Caco-2 (cell line): ENCODE measurements at places on chromosomes 7 and 10.

- DNase-seq = no peak
Observed at GRCh38 chr7:132177708-132178401, 398.4 kb downstream of the PLXNA4 start.

GRCh38 chr7:33261585-33261984 lies 132.2 kb downstream of the BBS9 start:
- no peak for DNase-seq

DNA sequence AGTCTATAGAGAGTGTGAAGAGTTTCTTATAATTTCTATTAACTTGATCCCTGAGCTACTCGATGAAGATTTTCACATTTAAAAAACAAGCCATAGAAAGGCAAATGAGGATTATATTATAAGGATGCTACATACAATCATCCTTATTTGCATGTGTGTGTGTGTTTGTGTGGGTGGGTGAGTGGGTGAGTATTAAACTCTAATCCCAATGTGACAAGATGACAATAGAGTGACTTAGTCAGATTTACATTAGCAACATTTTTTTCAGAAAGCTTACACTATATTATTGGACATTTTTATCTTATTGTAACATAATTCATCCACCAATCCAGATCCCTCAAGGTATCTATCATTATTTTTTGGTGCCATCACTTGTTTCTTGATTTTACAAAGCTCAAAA lies 331.7 kb downstream of the SORCS1 start:
- no peak for DNase-seq

DNA sequence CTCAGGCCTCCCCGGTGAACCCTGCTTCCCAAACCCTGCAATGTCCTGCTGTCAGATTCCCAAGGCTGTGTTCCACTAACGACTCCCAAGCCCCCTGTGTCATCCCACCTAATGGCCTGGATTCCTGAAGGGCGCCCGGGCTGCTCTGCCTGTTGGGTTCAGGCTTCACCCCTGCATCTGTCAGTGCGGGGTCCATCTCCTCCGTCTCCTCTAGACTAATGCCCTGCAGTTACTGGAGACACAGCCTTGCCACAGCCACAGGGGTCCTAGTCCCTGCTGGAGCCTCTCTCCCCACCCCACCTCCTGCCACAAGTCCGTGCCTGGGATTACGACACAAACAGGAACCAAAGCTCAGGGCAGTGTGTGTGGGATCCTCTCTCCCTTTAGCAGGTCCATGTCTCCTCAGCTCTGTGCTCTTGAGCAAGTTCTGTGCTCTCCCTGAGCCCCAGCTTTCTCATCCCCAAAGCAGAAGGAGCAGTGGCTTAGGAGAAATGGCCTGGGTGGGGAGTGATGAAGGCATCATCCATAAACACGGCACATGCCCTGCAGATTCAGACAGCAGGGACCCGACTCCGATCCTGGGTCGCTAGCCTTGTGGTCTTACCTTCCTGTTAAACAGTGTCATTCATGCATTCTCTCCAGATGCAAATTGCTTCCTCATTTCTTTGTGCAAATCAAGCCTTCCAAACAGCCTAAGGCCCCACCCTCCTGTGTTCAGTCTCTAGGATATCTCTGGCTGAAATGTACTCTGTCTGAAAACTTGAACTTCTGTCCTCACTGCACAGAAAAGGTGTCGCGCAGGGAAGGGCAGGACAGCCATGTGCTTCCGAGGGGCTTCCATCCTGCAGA lies 8.2 kb upstream of the RBP3 start:
- no peak for DNase-seq

GRCh38 chr7:151829707-151830106 lies 47.2 kb downstream of the PRKAG2 start:
- no peak for DNase-seq

GRCh38 chr10:68870545-68871104 lies 30.5 kb upstream of the DDX50 start:
- no peak for DNase-seq

GRCh38 chr7:22363756-22364422 lies 6.9 kb upstream of the RAPGEF5 start:
- no peak for DNase-seq
